ENCODE measurements at places on chromosomes 11 and 22.

DNA sequence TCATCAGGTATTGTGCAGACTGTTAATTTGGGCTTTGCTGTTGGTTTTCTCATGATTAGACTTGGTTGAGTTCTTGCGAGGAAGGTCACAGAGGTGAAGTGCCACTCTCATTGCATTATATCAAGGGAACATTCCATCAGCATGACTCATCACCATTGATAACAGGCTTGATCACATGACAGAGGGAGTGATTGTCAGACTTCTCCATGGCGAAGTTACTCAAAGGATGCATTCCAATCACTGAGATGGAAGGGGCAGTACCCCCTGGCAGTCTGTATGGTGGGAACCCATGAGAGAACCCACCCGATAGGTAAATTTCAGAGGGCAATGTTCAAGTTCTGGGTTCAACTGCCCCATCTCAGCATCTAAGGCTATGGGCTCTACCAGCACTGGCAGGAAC is 19.4 kb upstream of the P2RY2 start:
- DNase-seq = no peak

DNA sequence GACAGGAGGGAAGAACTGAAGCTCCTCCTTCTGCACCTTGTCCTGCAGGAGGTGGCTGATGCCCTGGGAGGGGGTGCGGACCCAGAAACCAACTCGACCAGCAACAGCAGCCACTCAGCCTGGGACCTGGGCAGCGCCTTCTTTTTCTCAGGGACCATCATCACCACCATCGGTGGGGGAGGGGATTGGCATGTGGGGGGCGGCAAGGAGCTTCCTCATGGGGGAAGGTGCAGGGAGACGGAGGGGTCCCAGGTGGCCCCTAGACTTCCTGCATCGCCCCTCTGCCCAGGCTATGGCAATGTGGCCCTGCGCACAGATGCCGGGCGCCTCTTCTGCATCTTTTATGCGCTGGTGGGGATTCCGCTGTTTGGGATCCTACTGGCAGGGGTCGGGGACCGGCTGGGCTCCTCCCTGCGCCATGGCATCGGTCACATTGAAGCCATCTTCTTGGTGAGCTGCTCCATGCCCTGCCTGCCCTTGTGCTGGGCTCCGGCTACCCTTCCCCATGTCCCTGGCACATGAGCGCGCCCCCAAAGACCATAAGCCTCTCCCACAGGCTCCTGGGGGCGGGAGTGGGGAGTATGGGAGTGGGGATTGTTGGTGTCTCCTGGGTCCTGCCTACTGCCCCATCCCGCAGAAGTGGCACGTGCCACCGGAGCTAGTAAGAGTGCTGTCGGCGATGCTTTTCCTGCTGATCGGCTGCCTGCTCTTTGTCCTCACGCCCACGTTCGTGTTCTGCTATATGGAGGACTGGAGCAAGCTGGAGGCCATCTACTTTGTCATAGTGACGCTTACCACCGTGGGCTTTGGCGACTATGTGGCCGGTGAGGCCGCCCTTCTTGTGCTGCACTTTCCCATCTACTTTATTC is 3.1 kb upstream of the CATSPERZ start:
- DNase-seq = no peak

- no peak for DNase-seq
Observed at GRCh38 chr11:95682552-95682951, 107.0 kb downstream of the FAM76B start.

DNA sequence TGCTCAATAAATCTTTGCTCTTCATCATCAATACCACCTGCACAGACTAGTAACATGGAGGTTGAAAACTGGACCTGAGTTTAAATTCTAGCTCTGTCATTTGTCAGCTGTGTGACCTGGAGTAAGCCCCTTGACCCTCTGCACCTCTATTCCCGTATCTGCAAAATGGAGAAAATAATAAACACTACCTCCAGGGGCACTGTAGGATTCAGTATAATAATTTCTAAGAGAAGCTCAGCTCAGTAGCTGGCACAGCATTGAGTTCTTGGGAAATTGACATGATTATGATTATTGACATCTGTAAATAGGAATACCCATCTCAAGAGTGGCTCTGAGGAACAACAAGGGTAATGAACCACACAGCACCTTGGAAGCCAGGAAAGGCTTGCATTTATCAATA is 78.4 kb downstream of the MN1 start:
- no peak for DNase-seq

DNA sequence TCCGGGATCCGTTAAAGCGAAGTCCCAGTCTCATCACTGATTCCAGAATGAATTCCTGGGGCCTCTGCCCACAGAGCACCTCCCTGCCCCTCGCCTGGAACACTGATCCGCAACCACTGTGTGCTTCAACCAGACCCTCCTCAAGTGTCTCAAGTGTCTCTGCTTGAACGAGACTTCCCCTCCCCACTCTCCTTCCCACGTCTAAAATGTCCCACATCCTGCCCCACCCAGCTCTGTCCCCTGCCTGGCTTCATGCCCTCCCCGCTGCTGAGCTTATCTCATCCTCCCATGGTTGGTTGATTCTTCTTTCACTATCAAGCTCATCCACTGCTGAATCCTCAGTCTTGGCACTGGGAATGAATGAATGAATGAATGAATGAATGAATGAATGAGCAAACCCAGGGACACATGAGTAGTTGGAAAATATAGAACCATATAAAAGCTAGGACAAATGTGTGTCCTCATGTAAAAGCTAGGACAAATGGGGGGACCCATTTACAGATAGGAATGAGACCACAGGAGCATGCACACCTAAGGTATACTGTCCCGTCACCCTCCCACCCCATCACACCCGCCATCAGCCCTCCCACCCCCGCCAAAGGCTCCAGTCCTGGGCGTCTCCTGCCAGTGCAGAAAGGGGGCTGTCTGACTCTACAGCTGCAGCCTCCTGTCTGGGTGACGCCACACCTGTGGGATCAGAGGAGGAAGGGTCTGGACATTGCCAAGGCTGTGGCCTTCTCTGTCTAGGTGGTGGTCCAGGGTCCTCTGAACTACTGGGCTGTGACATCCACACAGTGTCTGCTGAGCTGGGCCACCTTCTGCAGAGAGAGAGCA is 71.4 kb upstream of the LINC01488 start:
- DNase-seq = no peak

GRCh38 chr22:20391222-20391621 is 2.7 kb upstream of the ZNF74 start:
- DNase-seq = no peak

All from WERI-Rb-1 (cell line).